ENCODE measurements at places on chromosomes 4 and X. TPM values are rescaled to one million over a fixed set of nuclear protein-coding genes. Genes with fewer than 3 reads are reported as not detected.

DNA sequence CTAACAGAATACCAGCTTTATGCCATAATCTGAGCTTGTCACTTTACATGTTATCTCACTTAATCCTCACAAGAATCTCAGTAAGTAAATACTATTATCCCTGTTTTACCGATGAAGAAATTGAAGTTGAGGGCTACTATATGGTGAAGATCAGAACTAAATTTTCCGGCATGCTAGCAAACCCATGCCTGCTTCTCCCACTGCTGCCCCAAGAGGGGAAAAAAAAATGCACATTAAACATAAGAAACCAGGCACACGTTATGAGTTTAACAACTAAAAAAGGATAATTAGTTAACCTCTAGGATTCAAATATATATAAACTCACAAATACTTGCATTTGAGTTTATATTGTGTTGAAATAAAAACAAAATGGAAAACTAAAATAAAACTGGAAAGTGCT lies 10.8 kb downstream of the SLC10A7 start:
- no peaks in the 10 kb centered on the region for H3K27me3 ChIP-seq
- no peaks in the 10 kb centered on the region for H3K4me1 ChIP-seq
- DNase-seq: no peak
- no peak overlapping the region for H3K27ac ChIP-seq
- H3K4me3 ChIP-seq: no peak overlapping the region

GRCh38 chr4:165905405-165906027 lies 32.5 kb downstream of the TLL1 start:
- no peak overlapping the region for H3K27ac ChIP-seq
- H3K27me3 ChIP-seq: no peaks in the 10 kb centered on the region
- no peaks in the 10 kb centered on the region for H3K36me3 ChIP-seq
- no peaks in the 10 kb centered on the region for H3K4me1 ChIP-seq

CNKSR2 gene
- total RNA-seq: 0.53 TPM

GRCh38 chrX:48890296-48890925 lies 7.2 kb downstream of the TIMM17B start:
- H3K4me1 ChIP-seq: no peaks in the 10 kb centered on the region
- no peaks in the 10 kb centered on the region for H3K27me3 ChIP-seq
- peak overlapping the region; percentile 61 for H3K4me3 ChIP-seq
- H3K27ac ChIP-seq: peak overlapping the region; percentile 74
- no peaks in the 10 kb centered on the region for H3K36me3 ChIP-seq

GRCh38 chrX:153412746-153413720 lies 1.8 kb downstream of the ZFP92 start:
- H3K27me3 ChIP-seq: peaks cover 5% of the 10 kb centered on the region
- no peak overlapping the region for H3K27ac ChIP-seq
- no peak for DNase-seq
- H3K4me1 ChIP-seq: no peaks in the 10 kb centered on the region
- H3K4me3 ChIP-seq: no peak overlapping the region
- H3K36me3 ChIP-seq: no peaks in the 10 kb centered on the region

- no peak for DNase-seq
- no peaks in the 10 kb centered on the region for H3K36me3 ChIP-seq
- H3K27ac ChIP-seq: no peak overlapping the region
- no peaks in the 10 kb centered on the region for H3K4me1 ChIP-seq
- H3K4me3 ChIP-seq: no peak overlapping the region
- H3K27me3 ChIP-seq: no peaks in the 10 kb centered on the region
Measured at GRCh38 chr4:90226734-90227133, 99.5 kb downstream of the CCSER1 start.

DNA sequence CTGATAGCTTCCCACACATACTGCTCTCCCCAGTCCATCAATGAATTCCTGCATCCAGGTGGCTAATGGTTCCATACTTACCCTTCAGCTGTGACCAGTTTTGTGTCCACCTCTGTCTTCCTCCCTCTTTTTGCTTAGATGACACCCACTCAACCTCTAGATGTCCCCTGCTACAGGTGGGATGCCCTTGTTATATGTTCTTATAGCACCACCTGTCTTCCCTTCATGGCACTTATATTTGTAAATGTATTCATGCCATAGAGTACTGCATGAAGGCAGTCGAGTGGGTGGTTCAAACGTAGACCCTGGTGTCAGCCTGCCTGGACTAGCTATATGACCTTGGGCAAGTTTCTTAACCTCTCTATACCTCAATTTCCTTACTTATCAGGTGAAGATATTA lies 6.5 kb upstream of the USP46 start:
- no peak overlapping the region for H3K4me3 ChIP-seq
- no peaks in the 10 kb centered on the region for H3K27me3 ChIP-seq
- no peaks in the 10 kb centered on the region for H3K4me1 ChIP-seq
- H3K36me3 ChIP-seq: no peaks in the 10 kb centered on the region
- DNase-seq: no peak
- H3K27ac ChIP-seq: no peak overlapping the region

GRCh38 chr4:53068755-53069330 lies 206.7 kb downstream of the RASL11B start:
- no peak overlapping the region for H3K27ac ChIP-seq
- no peak overlapping the region for H3K4me3 ChIP-seq
- no peaks in the 10 kb centered on the region for H3K36me3 ChIP-seq
- no peak for DNase-seq
- H3K4me1 ChIP-seq: no peaks in the 10 kb centered on the region

- no peak for DNase-seq
- no peak overlapping the region for H3K27ac ChIP-seq
- no peaks in the 10 kb centered on the region for H3K36me3 ChIP-seq
- H3K4me1 ChIP-seq: no peaks in the 10 kb centered on the region
- H3K27me3 ChIP-seq: no peaks in the 10 kb centered on the region
- H3K4me3 ChIP-seq: no peak overlapping the region
Measured at GRCh38 chr4:11050766-11051165, 366.2 kb upstream of the CLNK start.

DNA sequence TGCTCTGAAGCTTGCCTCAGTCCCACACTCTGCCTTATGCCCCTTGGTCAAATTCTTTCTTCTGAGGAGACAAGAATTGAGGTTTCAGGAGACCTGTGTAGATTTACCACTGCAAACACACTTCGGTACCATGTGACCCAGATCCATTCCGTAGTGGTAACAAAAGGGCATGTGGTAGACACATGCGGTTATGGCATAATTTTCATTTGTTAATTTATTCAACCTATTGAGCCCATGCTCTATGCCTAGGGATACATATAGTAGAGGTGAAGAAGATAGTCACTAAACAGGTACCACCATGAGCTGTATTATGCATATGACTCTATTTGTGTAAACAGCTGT lies 190.9 kb downstream of the NDST4 start:
- no peak overlapping the region for H3K27ac ChIP-seq
- no peak overlapping the region for H3K4me3 ChIP-seq
- H3K27me3 ChIP-seq: no peaks in the 10 kb centered on the region
- H3K36me3 ChIP-seq: no peaks in the 10 kb centered on the region

FGB gene
- total RNA-seq: 37.0 TPM

DNA sequence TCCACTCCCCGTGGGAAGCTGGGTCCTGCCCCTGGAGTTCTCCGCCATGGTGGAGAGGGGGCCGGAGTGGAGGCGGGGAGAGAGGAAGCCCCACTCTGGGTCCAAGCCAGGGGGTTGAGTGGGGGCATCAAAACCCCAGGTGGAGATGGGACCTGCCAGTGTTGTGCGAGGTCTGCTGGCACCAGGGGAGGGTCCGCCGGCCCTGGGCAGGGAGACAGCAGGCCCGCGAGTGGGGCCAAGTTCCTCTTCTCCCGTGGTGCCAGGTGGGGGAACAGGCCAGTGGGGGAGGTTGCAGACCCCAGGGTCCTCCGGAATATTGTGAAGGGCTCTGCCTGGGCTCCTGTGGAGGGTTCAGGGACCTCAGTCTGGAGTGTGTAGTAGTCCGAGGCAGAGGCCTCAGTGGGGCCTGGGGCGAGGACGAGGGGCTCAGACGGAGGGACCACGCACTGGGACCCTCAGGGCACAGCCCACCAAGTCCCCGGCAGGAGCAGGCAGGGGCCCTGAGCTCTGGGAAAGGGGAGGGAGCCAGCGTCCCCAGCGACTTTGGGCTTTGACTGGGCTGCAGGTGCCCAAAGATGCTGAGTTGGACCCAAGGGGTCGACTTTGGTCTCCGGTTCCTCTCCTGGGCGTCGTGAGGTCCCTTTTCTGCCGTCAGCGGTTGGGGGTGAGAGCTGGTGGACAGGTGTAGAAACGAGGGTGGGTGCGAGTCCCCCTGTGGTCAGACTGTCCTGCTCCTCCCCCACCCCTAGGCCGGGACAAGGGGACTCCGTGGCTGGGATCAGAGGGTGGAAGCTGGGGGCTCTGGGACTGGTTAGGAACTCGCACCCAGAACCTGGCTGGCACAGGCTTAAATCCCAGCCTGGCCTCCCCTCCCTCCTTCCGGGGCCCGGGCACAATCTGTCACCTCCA lies 43.8 kb upstream of the NKX1-1 start:
- peak; percentile 2 for DNase-seq
- no peaks in the 10 kb centered on the region for H3K27me3 ChIP-seq

CSAG1 gene
- total RNA-seq: not detected

- H3K27me3 ChIP-seq: no peaks in the 10 kb centered on the region
- H3K4me1 ChIP-seq: no peaks in the 10 kb centered on the region
- H3K4me3 ChIP-seq: peak overlapping the region; percentile 70
Measured at GRCh38 chrX:74924449-74925224, 615 bp downstream of the NEXMIF start.

TRMT2B gene
- 4.5 TPM for total RNA-seq

DNA sequence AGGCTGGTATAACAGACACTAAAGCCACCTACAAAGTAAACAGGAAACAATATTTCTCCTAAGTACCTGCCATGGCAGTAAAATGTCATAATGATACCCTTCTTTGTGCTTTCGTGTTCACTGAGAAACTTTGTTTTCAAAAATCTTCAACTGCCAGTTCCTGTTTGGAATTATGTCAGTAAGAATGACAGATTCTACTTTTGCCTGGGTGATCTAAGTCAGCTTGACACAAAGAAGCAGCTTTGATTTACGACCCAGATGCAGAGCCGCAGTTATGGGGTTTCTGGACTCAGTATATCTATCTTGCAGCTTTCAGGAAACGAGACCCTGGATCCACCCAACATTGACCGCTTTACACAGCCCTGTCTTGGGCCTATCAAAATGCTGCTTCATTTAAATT lies 71.2 kb downstream of the SNX25 start:
- no peaks in the 10 kb centered on the region for H3K27me3 ChIP-seq
- no peak for DNase-seq
- H3K36me3 ChIP-seq: no peaks in the 10 kb centered on the region
- H3K27ac ChIP-seq: peak overlapping the region; percentile 37
- peaks cover 3% of the 10 kb centered on the region for H3K4me1 ChIP-seq

- no peak overlapping the region for H3K27ac ChIP-seq
- no peak for DNase-seq
- no peak overlapping the region for H3K4me3 ChIP-seq
- H3K27me3 ChIP-seq: no peaks in the 10 kb centered on the region
Measured at GRCh38 chrX:147476008-147476407, 435.7 kb upstream of the FMR1 start.

GRCh38 chr4:147723326-147723725 lies 8.6 kb upstream of the ARHGAP10 start:
- DNase-seq: no peak
- peaks cover 4% of the 10 kb centered on the region for H3K4me1 ChIP-seq
- no peaks in the 10 kb centered on the region for H3K27me3 ChIP-seq
- peak overlapping the region; percentile 2 for H3K4me3 ChIP-seq

DNA sequence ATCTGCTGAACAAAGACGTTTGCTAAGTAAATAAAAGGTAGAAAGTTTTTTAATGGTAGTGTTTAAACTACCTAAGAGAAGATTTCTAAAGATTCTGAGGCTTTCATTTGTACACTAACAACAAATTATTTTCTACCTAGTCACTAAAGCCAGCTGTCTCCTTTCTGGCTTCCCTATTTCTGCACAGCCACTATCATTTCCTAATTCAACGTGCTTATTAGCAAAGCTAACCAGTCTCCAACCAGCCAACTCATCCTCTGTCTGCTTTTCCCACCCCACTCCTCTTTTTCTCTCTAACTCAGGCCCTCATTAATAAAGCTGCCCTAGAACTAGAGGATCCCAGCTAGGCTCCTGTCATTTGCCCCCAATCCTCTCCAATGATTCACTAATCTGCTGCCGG lies 118.2 kb downstream of the ZNF827 start:
- no peak overlapping the region for H3K27ac ChIP-seq
- H3K4me1 ChIP-seq: no peaks in the 10 kb centered on the region
- H3K4me3 ChIP-seq: no peak overlapping the region
- H3K27me3 ChIP-seq: no peaks in the 10 kb centered on the region

- no peak overlapping the region for H3K4me3 ChIP-seq
Measured at GRCh38 chr4:55216863-55217635, 91.7 kb upstream of the KDR start.

DNA sequence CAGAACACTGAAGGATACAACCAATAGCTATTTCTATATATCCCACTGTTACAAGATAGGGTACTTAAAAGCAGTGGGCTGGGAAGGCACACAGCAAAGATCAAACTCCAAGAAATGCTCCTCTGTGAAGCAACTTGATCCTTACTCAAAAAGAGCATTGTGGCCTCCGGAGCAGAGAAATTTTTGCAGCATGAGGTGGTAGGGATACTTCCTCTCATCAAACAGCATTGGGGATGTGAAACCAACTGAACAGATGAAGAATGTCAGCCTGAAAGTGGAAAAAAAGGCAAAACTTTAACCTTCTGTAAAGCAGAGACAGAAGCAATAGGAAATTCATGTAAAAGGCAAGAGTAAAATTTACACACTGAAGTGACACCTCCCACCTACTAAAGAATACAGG lies 92.2 kb downstream of the HUWE1 start:
- no peaks in the 10 kb centered on the region for H3K27me3 ChIP-seq
- no peak for DNase-seq
- no peaks in the 10 kb centered on the region for H3K4me1 ChIP-seq
- H3K27ac ChIP-seq: no peak overlapping the region
- H3K4me3 ChIP-seq: no peak overlapping the region
- H3K36me3 ChIP-seq: peaks cover 27% of the 10 kb centered on the region

GRCh38 chr4:25901030-25901430 lies 13.0 kb upstream of the SMIM20 start:
- no peak overlapping the region for H3K4me3 ChIP-seq
- no peak for DNase-seq
- no peaks in the 10 kb centered on the region for H3K4me1 ChIP-seq

All from ascending aorta (tissue), 2 donors.